Foreskin keratinocyte (primary cell): ENCODE measurements at places on chromosomes 6 and 20.
A peak's percentile ranks its signal among the peaks of the same experiment; 100 is the strongest.

DNA sequence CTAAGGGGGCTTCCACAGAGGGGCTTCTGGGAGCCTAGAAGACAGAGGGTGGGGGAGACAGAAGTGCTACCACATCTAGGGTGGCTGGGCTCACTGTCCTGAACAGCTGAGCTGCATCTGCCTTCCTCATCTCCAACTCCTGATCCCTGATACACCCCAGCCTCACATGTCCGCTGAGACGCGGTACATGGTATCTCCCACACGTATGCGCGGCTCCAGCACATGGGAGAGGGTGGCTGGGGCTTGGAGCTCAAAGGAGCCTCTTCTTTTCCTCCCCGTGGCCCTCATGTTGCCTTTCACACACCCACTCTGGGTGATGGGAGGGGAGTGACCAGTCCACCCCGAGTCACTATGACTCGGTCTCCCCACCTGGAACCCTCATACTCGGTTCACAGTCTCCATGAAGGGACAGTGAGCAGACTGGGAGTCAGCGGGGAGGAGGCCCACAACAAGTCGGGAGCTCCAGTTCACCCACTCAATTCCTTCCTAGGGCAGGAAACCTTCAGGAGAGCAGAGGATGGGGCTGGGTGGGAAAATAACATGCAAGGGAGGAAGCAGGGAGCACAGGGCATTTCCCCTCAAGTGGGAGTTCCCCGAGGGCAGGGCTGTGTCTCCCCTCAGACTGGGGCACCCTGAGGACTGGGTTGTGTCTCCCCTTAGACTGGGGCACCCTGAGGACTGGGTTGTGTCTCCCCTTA is 61.7 kb downstream of the MRPL14 start:
- DNase-seq = no peak

DNA sequence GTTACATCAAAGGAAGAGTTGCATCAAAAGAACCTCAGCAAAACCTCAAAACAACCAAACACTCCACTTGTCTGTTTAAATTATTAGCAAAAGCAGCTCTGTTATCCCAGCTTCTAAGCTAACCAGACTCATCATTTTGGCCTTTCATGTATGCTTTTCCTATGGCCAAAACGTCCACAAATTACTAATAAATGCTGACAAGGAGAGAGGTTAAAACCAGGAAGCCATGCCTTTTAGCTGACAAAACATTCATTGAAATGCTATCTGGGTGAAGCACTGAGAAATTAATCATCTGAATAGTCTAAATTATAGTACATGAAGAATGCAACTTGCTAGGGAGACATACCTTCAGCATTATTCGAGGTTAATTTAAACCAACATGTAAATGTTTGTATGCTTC is 80.6 kb downstream of the LAMA2 start:
- peak; percentile 23 for DNase-seq

DNA sequence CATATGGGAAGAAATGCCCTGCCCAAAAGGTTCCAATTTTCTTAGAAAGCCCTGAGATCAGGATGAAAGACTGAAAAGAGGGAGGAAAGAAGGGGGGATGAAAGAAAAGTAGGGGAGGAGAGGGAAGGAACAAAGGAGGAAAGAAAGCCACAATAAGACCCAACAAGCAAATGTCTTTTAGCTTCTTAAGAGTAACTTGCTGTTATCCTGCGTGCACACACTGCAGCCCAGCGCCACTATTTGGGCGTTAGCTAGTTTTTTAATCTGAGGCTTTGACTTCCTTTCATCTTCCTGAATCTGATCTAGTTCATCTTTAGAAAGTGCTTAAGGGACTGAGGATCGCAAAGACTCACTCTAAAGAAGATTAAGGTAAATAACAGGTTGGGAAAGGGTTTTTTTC is 77.4 kb upstream of the HDDC2 start:
- no peak for DNase-seq

GRCh38 chr6:114339706-114340105 is 3.1 kb downstream of the HS3ST5 start:
- DNase-seq = peak; percentile 29

DNA sequence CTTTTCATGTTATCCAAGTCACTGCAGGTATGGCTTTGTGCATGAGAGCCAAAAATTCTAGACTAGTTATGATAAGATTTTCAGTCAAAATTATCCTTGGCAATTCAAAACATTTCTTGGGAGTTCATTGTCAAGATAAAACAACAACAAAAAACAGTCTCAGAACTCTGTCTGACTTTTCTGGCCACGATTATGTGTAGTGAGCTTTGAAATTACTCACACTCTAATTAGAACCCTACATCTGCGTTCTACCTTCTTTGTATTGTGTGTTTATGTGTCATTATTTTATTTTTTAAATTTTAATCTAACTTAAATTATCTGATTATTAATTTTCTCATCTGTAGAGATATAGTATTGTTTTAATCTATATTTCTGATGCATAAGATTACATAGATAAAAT is 459.2 kb downstream of the FRK start:
- DNase-seq = no peak

DNA sequence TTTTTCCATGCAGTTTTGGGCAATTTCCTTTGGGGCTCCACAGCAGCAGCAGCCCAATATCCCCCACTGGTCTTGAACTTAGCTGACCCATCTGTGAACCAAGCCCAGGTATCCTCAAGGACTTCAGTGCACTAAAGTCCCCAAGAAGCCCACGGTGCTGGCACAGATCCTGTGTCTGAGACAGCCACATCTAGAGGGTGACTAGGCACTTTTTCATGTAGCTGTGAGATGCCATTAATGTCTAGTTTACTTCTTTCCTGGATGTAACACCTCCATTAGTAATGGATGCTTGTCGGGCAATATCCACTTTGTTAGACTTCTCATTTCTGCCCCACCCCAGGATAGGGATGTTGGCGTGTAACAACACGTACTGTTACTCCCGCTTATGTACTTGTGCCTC is 176.2 kb upstream of the PROKR2 start:
- DNase-seq = no peak

DNA sequence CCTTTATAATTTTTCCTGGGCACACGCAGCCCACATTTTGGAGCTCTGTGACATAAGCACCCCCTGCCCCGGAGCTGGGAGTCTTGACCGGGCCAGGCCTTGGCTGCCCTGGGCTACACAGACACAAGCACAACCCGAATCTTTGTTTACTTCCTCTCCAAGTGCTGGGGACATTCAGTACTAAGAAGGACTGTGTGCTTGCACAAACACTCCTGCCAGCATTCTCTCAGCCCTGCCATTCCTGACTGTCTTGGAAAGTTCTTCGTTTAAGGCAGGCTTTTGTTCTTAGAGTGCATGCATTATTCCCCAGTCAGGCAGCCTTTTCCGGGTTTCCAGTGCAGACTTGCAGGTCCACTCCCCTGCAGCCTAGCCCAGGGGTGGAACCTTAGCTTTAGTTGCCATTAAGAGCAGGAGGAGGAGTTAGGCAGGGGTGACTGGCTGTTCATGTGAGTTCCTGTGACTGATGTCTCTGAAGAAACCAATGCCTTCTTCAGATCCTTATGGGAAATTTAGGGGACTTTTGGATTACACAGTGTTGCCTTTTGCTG is 28.6 kb downstream of the FOXO3 start:
- DNase-seq = peak; percentile 90

- DNase-seq = no peak
These were observed 126.4 kb upstream of the VGLL2 start for GRCh38 chr6:117138920-117139319.

DNA sequence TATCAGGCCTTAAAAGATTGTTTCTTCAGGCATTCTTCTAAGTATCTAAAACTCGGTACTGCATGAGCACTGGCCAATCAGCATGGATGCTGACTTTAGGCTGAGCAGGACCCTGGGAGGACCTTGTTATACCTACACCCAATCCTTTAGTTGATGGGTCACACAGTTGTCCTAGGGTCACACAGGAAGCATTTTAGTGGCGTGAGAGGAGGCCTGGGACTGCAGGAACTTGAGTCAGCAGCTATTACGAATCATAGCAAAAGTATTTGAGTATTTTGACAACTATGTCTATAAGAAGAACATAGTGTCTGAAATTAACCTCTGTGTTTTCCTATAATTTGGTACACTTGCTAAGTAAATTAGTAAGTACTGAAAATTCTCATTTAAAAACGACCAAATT is 741.4 kb downstream of the HACE1 start:
- DNase-seq = peak; percentile 66

DNA sequence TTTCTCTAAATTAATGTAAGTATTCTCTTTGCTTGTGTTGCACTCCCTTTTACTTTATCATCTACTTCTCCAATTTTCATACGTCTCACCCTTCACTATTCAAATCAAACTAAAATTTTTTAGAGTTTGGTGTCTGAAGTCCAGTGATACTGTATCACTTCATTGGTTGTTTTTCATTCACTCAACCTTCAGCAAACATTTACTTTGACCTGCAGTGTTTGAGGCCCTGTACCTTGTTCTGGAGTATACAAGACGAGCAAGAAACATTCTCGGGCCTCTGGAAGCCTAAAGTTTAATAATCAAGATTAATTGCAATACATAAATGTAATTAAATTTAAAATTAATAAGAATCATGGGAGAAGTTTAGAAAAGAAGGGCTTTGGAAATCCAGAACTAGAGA is 64.6 kb downstream of the SCAF8 start:
- DNase-seq = no peak

- no peak for DNase-seq
These were observed 95.7 kb downstream of the TULP4 start for GRCh38 chr6:158408013-158408412.

DNA sequence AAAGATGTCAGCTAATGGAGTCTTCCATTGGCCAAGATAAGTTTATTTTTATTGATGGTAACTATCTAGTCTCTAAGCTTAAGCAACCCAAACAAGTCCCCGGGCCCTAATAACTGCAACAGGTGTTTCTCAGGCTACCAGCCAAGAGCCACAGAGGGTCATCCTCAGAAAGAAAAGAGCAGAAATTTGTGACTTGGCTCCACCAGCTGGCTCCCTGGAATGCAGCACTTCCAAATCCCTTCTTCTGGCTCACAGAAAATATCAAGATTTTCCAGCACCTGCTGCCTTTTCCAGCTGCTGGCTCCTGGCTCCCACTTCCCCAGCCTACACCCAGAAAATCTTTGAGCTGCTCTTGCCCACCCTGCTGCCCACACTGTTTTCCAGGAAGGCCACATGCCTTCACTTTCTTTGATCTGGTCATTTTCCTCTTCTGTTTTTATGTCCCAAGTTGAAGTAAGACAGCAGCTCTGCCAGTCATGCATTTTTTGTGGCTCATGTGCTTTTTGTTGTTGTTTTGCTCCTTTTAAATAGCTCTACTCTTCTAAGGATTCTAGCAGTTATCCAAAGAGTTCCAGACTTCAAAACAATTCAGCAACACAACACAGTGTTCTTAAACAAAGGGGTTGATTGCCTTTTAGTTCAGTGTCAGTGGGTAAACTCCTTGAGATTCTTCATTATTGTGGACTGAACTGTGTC is 151.0 kb upstream of the SMLR1 start:
- no peak for DNase-seq

DNA sequence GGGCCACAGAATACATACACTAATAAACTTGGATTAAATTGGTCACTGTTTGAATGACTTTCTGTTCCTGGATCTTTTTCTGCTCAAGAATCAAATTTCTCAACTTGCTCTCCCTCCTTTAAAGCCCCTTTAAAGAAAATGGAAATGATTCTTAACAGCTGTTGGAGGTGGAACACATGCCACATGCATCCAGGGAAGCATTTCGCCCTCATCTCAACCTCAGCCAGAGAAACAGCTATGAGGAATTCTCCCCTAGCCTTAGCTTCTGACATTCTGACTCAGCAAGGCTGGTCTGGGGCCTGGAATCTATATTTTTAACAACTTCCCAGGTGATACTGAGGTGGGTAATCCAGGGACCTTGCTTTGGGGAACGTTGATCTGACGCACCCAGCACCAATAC is 263.4 kb upstream of the ECI2 start:
- no peak for DNase-seq

DNA sequence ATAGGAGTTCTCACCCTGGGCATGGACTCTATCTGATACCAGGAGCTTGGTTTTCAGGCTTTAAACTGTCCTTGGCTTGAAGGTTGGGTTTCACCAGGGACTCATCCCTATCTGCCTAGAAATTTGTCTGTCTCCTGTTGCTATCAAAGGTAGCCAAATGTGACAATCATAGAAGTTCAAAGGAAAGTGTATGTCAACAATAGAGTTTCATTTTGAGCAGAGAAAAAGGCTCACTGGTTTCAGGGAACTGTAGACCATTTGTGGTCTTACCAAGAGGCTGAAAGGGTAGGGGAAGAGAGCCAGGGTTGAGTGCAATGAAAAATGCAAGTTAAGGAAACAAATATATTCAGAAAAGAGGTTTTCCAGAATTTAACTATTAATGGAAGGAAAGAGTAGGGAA is 966.8 kb upstream of the CITED2 start:
- no peak for DNase-seq

DNA sequence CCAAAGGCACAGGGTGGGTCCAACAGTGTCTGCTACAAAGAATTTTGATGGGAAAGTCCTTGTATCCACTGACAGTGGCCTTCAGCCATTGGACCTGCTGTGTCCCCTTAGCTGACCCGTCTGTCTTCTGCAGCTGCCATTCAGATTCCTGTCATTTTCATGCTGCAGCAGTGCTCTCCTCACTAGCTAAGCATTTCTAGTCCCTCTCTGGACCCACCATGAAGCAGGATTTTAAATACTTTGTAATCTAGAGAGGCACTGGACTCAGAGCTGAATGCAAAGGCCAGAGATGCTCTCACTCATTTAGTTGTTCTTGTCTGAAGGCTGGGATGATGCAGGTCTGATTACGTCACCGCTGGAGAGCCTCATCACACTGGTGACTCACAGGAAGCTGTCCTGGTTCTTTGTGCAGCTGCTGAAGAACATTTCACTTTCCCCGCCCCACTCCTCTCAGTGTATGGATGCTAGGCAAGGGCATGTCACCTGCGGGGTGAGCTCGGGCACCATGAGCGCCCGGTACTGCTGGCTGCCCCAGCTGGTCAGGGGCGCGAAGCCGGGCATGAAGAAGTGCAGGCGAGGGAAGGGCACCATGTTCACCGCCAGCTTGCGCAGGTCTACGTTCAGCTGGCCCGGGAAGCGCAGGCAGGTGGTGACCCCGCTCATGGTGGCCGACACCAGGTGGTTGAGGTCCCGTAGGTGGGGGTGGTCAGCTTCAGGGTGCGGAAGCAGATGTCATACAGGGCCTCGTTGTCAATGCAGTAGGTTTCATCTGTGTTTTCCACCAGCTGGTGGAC is 19.4 kb upstream of the TUBB2A start:
- DNase-seq = peak; percentile 66

- DNase-seq = no peak
These were observed 1.4 kb downstream of the ELOVL5 start for GRCh38 chr6:53347250-53347920.

DNA sequence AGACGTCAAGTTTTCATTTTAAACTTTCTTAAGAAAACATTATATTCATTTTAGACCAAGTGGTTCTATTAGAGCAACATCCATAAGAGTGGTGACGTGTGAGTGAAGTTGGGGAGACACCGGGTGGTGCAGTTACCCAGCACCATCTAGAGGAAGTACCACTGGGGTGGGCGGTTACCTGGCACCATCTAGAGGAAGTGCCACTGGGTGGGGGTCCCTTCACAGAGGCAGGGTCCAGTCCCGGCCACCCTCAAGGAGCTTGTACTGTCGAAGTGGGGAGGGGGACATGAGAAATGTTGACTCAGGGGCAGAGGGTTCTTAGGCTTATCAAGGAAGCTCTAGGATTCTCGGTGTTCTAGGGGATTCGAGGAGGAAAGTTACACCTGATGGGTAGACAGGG is 26.2 kb downstream of the PHACTR3 start:
- no peak for DNase-seq
